ENCODE measurements at places on chromosomes 3 and 15. TPM values are rescaled to one million over a fixed set of nuclear protein-coding genes. Genes with fewer than 3 reads are reported as not detected.

DNA sequence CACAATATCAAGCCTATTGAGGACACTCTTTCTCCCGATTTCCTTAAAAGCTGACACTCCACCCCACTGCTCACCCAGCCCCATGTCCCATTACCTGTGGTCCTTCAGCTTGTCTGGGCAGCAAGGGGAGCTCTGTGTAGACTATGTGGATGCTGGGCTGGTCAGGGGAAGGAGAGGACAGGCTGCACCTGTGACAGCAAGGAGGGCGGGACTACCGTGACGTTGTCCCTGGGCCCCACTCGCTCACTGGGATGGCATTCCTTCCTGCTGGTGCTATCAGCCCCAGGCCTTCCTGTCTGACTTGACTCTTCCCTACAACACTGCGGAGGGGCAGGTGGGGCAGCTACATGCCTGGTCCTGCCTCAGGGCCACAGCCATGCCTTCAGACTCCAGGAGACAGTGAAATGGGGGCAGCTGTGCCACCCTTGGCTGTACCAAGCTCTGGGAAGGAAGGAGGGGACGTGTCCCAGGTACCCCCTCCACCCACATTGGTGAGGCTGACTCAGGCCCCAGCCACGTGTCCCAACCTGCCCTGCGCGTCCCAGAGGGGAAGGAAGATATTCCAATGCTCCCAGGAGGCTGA, at the start of gene TMEM40:
Gene TMEM40 (minus strand): TSS at position 163 of the 583 bp plus-strand sequence. CDS start 9,427 bp downstream, outside the sequence.
- DNase-seq, result no peak

DNA sequence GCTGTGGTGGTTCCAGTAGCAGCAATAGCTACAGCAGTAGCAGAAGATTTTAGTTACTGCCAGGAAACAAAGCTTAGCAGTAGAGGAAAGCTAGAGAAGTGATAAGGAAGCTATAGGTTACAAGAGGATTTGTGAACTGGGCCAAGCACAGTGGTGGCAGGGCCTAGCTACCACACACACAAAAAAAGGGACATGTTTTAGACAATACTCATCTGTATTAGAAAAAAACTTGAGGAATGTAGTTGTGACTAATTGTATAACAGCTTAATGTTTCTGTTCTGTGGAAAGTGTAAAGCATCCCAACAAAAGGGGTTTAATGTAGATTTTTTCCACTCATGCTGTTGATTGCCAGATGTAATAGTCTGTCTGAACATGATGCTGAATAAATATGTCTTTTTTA, 29.9 kb upstream of the PFN2 start:
- DNase-seq, result no peak

The ILDR1 gene
- total RNA-seq, result not detected

DNA sequence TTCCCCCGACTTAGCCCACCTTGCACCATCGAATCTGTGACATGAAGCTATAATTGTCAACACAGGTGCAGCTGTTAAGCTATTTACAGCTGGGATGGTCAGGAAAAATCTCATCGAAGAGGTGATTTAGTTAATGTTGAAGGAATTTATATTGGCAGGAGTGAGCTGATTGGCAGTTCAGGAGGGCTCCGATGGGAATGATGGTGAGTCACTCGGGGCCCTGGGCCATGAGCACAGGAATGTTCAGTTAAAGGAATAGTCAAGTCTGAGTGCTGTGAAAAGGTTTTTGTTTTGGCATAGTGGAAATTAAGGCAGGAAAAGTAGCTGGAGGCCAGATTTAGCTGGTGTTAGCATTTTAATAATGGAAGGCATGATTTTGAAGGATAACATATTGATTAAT, 95.7 kb downstream of the OXSM start:
- no peak for DNase-seq

GRCh38 chr3:46716461-46717441, 918 bp downstream of the PRSS50 start:
- DNase-seq, result no peak

GRCh38 chr3:72791161-72791560, 57.1 kb downstream of the SHQ1 start:
- no peak for DNase-seq

The HRG gene
- 0.16 TPM for total RNA-seq

DNA sequence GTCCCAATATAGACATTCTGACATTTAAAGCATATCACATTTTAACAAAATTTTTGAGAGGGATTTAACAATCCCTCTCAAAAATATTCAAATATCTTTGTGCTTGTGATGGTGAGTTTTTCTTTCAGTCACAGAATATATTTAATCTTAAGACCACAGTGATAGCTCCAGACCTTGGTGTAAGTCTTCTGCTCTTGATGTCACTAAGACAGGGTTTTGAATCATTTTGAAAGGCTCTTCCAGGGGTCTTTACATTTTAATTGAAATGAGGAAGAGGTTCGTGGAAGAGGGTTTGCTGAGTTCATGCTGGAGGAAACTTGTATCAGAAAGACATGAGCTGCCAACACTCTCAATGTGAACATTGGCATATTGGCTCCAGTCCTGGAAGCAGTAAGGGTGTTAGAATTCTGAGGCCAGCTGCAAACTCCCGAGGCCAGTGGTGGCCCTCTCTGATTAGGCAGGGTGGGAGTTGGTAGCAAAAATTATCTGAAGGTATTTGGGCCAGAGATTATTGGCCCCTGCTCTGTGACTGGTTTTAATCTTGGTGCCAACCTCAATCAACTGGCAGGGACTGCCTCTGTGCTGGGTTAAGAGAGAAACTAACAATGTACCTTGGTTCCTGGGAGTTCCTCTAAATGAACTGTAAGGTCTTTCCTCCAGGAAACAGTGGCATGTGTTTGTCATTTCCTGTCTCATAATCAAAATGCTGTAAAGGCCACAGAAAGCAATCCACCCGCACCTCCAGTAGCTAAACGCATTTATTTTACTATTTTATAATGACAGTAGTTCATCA, 5.3 kb downstream of the POU1F1 start:
- DNase-seq, result no peak

DNA sequence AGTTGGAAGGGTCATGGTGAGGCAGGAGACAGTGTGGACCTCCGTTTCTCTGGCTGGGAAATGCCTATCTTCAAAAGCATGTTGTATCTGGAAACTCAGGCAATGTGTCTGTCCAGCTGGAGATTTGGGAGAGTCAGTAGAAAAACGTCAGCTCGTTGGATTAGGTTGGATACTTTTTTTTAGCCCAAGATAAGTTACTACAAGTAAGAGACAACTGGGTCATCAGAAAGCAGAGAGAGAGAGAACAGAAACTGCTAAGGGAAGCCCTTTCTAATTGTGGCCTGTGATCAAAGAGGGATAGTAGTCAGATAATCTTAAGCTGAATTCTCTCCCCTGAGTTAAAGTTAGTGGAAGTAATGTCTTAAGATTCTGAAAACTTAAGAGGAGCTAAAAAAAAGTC, 78.9 kb upstream of the ZNF280D start:
- DNase-seq, result no peak

DNA sequence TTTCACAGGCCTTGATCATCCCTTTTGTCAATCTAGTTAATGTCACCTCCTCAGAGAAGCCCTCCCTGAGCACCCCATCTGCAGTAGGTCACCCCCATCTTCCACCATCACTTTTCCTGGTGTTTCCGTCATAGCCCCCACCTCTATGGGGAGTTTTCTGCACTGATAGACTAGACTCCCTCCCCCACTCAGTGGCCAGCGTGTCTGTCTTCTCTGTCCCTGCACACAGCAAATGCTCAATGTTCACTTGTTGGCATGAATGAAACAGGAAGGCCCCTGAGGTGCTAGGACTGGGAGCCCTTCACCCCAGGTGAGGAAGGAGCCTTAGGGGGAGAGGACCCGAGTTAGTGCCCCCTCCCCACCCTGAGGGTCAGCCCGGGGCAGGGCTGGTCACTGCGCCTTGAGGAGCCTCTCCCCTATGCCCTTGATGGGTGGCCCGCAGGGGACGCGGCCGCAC, 15.8 kb upstream of the FANCD2 start:
- no peak for DNase-seq

DNA sequence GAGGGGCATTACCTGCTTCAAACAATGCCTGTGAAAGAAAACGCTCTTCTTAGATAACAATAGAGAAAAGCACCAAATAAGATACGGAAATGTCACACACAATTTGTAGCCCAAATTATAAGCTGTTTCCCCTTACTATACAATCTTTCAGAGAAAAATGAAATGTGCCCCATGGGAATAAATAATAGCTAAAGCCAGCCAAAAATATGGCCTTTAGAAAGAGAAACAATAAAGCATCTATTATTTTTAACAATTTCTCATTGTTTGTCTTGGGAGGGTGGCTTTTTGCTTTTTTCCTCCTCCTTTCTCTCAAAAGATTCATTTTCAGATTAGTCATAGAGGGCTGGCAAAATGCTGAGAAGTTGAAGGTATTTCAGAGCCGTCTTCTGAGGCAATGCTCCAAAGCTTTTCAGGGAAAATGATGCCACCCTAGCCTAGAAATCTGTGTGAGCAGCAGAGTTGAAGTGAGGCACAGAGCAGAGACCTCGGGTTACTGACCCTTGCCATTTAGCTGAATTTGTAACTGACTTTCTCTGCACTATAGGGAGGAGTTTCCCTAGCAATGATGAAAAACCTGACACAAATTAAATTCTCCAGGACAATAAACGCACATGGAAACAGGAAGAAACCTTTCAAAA, 86.3 kb upstream of the PRICKLE2 start:
- no peak for DNase-seq

- DNase-seq, result no peak
Measured at GRCh38 chr3:42751609-42752008, 21.4 kb downstream of the CCDC13 start.

The LIPH gene
- total RNA-seq, result 0.41 TPM

DNA sequence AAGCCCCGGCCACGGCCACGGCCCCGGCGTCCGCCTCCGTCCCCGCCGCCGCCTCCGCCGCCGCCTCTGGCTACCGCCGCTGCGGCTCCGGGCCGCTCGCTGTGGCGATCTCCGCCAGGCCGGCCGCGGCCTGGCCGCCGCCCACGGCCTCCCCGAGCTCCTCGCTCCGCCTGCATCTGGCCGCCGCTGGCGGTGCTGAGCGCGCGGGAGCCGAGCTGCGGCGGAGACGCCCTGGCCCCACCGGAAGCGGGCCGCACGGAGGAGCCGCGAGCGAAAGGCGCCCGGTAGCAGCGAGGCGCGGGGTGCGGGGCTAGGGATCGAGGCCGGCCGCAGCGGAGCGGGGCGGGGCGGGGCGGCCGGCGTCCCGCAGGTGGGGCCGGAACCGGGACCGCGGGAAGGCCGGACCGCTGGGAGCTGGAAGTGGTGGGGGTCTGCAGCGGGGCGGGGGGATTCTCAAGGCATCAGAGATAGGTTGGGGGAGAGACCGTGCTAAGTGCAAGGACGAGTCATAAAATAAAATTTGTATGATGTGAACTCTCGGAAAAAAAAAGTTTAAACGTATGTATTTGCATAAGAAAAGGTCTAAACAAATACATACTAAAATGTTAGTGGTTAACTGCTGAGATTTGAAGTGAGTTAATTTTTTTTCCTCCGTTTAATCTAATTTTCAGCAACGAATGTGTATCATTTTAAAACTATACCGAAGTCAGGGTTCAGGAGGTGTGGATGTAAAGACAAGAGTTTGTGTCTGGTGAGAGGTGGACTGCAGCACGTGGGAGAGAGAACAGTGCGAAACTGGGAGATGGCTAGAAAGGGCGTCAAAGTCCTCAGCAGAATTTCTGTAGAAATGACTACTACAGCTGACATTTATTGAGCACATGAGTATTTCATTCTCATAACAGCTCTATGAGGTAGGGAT, at the start of gene AVEN:
Gene AVEN (minus strand): TSS at position 334 of the 919 bp plus-strand sequence. CDS start 158 bp downstream, at position 176.
- peak; percentile 65 for DNase-seq
